Activated CD8-positive, alpha-beta T cell treated with anti-CD3 and anti-CD28 coated beads, Interleukin-2, amount 10 ng/mL, durations not matched to agents 7 days and 5 days (primary cell): ENCODE measurements at places on chromosomes 7 and 10. TPM values are rescaled to one million over a fixed set of nuclear protein-coding genes. Genes with fewer than 3 reads are reported as not detected.
A peak's percentile ranks its signal among the peaks of the same experiment; 100 is the strongest.

GRCh38 chr10:70145166-70145665 lies 1.3 kb downstream of the TYSND1 start:
- no peak for DNase-seq

GRCh38 chr10:72076756-72077155 lies 11.6 kb downstream of the SPOCK2 start:
- DNase-seq: no peak

DNA sequence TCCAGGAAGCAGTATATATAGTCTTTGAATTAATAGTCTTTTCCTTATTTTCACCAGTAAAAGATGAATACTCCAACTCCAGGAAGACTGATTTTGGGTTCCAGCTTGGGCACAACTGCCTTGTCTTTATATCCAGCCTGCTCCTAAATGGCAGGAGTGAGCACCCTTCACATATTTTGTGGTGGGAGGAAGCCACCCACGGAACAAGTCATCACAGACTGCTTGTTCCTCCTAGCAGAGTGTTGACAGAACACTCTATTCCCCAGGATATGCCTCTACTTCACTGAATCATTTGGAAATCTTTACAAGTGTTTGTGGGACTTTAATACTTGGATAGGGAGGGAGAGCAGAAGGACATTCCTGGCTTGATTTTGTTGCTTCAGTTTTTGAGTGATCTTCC lies 31.7 kb downstream of the ITPRID1 start:
- no peak for DNase-seq

- DNase-seq: no peak
These were observed 25.3 kb downstream of the FRMPD2 start for GRCh38 chr10:48249004-48249762.

DNA sequence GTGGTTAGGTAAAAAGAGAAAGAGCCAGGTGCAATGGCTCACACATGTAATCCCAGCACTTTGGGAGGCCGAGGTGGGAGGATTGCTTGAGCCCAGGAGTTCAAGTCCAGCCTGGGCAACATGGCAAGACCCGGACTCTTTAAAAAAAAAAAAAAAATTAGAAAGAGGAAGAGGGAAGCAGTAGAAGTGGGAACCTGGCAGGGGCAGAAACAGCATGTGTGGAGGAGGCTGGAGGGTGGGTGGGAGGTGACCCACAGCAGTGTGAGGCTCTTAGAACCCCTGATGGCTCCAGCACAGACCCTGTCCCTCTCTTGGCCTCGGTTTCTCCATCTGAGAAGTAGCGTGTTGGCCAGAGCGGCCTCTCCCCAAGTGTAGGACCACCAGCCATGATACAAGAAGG lies 4.9 kb upstream of the CCL24 start:
- DNase-seq: no peak

- no peak for DNase-seq
These were observed 248.5 kb downstream of the BUB3 start for GRCh38 chr10:123402656-123403055.

GRCh38 chr7:99953649-99954048 lies 22.2 kb downstream of the AZGP1 start:
- no peak for DNase-seq

DNA sequence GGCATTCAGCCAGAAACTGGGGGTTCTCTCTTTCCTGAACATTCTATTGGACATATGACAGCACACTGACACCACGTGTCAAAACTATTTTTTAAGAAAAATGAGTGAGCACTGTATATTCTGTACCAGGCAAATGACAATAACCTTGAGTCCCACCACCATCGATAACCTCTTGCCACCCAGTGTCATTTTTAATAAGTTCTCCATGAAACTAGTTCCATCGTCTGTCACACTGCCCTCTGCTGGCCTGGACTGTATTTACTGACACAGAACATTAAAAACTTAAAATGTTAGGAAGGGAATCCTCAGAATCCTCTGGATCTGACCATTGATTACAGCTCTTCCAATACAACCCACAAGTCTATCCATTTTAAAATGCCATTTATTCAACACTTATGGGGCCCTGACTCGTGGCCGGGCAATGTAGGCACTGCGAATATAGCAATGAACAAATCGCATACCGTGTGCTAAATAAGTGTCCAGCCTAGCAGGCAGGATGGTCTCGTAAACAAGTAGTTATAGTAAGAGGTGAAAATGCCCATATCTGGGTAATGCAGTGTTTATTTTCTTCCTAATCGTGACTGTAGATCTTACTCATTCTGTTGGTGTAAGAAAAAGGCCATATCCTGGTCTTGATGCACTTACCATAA lies 35.9 kb upstream of the CACNB2 start:
- DNase-seq: peak; percentile 59

DNA sequence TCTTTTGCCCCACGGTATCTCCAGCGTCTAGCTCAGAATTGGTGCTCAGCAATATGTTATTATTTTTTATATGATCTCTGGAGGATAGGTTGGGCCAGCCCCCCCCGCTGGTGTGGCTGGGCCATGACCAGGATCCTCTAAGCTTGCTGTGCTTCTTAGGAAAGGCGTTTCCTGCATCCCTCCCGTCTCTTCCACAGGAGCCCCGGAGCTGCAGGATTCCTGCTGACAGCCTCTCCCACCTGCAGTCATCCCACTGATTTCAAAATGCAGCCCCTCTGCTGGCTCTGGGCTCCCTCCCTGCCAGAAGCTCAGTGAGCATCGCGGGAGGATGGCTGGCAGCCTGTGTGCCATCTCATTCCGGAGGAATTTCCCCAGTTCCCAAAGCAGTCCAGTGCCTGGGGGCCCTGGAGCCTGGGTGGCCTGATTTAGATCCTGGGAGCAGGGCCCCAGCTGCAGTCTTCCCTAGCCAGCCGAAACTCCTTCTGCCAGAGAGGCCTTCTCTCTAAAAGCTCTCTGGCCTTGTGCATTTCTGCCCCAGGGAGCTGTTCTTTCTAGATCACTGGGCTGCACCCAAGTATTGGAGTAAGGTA lies 21.8 kb upstream of the GOLGA7B start:
- no peak for DNase-seq

DNA sequence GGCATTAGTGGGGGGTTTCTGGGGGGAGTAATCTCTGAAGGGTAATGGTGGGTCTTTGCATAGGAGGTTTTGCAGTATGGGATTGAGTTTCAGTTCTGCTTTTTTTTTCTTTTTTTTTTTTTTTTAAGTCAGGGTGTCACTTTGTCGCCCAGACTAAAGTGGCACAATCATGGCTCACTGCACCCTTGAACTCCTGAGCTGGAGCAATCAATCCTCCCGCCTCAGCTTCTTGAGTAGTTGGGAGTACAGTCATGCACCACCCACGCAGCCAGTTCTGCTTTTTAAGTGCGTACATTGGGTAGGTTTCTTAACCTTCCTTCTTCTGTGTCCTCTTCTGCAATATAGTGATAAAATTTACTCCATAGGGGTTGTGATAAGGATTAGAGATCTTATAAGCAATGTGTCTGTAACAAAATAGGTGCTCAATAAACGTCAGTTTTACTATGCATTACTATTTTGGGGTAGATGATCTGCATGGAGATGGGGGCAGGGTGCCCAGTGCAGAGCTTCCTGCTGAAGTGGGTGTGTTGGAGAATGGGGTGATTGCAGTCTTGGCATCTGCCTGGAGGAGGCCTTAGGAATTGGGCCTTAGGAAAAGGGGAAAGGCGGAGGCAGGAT lies 9.6 kb downstream of the KAZALD1 start:
- DNase-seq: no peak

DNA sequence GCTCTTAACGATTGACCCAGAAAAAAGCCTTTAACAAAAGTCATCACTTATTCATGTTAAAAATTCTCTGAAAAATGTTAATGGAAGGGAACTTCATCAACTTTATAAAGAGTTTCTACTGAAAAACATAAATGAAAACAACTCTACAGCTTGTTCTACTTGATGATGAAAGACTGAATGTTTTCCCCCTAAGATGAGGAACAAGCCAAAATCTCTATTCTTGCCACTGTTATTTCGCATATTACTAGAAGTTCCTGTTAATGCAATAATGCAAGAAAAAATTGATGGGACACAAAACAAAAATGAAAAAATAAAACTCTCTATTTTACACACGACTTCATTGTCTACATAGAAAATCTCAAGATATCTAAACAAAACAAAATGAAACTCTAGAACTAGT lies 249.8 kb upstream of the AKR1E2 start:
- DNase-seq: no peak

The TNPO3 gene
- total RNA-seq: 47.9 TPM

The CTNNA3 gene
- 1.3 TPM for total RNA-seq

The SLF2 gene
- 42.8 TPM for total RNA-seq

The STAG3 gene
- total RNA-seq: 20.6 TPM

The OPN1SW gene
- not detected for total RNA-seq

The KCTD7 gene
- 31.1 TPM for total RNA-seq

The PLAC9 gene
- not detected for total RNA-seq

The CNPY1 gene
- not detected for total RNA-seq
